ENCODE measurements at places on chromosomes 6 and 20.

DNA sequence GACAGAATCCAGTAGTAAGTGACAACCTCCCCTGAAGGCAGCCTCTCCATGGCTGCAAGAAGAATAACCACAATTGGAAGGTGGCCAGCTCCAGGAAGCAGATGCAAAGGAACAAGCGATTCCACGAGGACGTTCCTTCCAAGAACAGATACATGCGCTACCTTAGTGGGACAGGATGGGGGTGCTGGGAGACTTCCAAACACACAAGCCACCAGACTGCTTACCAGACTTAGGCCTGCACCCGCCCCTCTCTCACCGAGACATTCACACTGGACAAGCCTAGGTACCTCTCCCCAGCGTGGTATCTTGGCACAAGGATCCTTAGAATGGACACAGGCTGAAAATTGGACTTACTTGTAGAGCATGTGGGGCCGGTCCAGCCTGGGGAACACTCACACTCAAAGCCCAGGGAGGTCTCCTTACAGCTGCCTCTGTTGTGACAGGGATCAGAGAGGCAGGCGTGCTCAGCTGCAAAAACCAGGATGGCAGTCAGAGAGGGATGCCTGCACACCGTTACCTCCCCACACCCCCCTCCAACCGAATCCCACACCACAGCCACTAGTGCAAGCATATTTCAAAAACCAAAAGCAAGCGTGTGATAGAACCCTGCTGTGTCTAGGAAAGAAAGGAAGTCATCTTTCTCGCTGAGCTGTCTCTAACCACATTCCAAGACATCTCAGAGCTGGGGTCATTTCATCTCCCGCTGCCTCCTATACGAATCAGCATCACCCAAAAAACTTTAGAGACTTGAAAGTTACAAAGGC is 22.4 kb downstream of the JAG1 start:
- no peak for ATAC-seq

GRCh38 chr6:35287671-35288396 is 9.8 kb upstream of the DEF6 start:
- ATAC-seq: no peak

DNA sequence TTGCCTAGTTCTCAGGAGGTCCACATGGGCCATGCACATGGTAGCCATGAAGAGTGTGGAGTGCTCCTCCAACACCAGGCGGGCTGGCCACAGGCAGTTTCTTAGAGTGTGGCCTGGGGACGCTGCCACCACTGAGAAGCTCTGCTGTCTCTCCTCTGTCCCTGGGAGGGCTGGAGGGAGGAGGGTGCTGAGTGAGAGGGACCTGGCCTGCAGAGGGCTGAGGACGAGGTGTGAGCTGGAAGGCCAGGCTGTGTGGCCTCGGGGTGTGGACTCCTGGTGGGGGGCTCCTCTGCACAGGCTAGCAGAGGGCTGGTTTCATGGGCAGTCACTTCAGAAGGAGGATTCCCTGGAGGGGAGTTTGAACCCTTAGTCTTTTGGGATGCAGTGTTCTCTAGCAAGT is 39.7 kb downstream of the SYNJ2 start:
- ATAC-seq: no peak

DNA sequence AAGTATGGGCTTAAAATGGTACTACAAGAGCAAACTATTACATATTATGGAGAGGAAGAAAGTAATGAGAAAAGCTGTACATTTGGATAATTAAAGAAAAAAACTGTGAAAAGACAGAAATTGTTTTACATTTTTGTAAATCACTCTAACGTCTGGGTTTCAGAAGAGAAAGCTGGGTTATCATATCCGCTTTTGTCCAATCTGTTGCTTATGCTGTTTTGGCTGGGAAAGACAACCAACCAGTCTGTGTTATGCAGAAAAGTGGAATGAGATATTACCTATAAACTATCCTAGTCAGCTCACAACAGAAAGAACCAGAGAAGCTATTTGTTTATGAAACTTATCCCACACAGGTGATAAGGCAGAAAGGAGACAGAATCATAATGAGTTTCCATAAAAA is 32.4 kb downstream of the REV3L start:
- ATAC-seq: no peak

GRCh38 chr6:151060766-151061531 is 178.8 kb upstream of the AKAP12 start:
- ATAC-seq: no peak

- no peak for ATAC-seq
Observed at GRCh38 chr6:87858440-87858839, 156.4 kb upstream of the AKIRIN2 start.

- no peak for ATAC-seq
Observed at GRCh38 chr6:163793011-163793983, 378.8 kb downstream of the QKI start.

DNA sequence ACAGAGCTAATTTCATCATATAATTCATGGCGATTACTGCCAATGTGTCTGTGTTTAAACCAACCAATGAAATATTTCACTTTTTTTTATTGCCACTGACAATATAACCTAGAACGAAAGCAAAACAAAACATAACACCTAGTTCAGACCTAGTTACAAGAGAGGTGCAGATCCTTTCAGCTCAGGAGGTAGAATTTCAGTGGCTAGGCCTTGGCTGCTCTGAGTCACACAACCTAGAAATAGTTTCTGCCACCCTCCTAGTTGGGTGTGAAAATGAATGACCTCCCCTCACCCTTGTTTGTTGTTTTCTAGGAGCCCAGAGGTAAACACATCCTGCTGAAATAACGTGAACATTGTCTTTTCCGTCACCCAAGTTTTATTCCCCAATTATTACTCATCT is 356.3 kb downstream of the HTR1B start:
- no peak for ATAC-seq

- no peak for ATAC-seq
Observed at GRCh38 chr20:35048739-35049138, 43.9 kb downstream of the TRPC4AP start.

GRCh38 chr6:44428682-44429081 is 41.2 kb downstream of the CDC5L start:
- ATAC-seq: no peak

DNA sequence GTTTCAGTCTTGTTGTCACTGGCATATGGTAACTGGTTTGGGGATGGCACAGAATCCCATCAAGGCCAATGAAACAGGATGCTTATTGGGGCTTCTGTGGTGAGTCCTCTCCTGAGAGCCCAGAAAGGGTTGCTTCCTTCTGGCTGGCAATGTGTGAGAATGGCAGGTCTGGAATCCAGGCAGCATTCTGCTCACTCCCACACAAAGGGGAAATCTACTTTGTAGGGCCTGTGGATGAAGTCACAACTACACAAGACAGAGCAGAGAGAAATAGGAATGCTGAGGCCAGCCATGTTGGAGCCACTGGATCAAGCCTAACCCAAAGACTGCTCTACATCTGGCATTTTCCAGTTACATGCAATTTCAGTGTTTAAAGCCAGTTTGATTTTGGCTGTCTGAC is 15.7 kb downstream of the PLAGL2 start:
- no peak for ATAC-seq

GRCh38 chr6:31317036-31317435 is 39.9 kb downstream of the HLA-B start:
- ATAC-seq: no peak

DNA sequence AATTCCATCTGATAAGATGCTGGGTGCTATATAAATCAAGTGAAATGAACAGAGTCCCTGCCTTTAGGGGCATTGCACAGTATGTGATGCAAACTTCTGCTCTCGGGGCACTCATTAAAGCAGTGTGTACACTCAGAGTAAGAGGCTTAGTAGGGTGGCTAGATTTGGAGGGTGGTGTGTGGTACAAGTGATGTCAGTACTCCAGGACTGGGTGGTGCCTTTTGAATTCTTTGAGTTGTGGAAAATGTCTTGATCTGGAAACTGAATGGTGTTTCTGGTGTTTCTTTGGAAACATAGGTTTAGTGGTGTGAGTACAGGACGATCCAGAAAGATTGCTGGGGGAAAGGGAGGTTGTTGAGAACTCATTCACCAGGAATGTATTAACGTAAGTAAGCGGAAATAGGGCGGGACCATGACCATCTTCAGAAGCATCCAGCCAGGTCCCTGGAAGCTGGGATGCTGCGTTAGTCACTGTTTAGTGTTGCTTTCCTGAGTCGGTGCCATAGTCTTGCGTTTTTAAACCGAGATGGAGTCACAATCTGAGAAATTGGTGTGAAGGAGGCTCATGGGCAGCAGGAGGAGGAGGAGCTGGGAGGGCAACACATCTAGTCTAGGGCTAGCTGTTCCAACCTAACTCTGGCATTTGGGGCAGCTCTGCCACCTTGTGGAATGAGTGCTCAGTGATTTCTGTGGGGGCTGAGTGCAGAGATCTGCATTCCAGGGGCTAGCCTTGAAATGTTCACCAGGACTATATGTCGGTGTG is 70.3 kb downstream of the SCAND1 start:
- peak; percentile 86 for ATAC-seq

DNA sequence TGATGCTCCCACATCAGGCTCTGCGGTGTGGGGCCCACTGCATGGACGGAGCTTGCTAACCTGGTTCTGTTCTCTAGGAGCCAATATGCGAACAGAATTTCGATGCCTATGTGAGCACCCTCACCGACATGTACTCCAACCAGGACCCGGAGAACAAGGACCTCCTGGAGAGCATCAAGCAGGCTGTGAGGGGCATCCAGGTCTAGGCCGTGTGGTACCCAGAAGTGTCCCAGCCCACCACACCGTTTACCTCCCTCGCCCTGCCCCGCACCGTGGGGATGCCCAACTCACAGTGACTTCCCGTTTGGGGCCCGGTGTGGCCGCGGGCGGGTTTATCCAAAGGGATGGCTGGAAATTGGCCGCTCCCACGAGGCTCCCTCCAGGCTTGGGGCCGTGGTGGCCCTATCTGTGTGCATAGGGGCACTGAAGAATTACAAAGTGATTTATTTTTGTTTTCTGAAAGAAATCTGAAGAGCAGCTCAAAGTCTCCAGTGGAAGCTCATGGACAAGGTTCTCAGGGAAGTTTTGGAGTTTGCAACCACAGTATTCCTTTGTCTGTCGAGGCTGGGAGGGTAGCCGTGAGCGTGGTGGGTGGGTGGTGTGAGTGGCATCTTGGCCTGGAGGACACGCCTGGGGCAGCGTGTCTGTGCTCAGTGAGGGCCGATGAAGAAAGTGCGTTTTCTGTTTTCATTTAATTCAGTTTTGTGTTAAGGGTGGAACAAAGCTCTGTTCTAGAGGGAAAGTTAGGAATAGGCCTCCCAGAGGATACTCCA is 15.1 kb upstream of the PCMTD2 start:
- ATAC-seq: no peak

DNA sequence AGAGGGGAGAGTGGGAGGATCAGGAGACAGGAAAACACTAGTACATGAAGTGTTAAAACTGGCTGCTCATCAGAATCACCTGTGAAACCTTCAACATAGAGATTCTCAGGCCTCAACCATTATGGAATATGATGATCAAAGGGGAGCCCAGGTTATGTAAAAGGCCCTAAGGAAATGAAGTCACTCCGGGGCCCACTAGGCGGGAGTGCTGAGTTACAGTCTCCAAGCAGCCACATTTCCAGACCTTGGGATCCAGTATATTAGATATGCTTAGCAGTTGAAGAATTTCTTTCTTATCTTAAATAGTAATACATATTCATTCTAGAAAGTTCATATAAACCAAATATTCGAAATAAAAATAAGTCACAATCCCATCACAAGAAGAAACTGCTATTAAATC is 476.3 kb downstream of the PRKN start:
- no peak for ATAC-seq

DNA sequence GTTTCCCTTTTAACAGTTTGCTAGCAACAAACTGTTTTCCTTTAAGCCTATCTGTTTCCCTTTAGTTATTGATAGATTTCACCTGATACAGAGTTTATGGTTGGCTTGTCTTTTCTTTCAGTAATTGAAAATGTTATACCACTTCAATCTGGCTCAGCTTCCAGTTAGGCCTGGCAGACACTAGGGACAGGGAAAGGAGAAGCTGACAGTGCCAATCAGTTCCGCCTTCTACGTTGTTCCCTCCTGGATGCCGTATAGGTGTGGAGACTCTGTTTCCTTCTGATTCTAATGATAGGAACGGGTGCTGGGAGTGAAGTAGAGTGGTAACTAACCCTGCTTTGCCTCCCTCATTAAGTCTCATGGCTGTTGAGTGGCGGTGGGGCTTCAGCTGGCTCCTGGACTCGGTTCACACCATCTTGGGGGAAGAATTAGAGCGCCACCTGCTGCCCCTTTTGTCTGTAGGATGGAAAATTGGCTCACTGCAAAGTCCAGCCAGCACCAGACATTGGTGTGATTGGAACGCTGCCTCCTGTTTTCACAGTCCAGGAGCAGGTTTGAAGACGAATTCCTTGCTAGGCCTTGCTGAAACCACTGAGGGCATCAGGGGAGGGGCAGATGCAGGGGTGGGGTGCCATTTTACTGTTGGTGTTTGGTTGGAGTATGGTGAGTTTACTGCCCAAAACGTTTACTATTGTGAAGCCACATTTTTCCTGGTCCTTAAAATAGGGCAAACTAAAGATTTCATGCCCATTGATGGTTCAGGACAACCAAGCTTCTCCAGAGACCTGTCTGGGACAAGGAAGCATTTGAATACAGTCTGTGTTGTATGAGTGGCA is 1729.5 kb downstream of the GRIK2 start:
- ATAC-seq: no peak

DNA sequence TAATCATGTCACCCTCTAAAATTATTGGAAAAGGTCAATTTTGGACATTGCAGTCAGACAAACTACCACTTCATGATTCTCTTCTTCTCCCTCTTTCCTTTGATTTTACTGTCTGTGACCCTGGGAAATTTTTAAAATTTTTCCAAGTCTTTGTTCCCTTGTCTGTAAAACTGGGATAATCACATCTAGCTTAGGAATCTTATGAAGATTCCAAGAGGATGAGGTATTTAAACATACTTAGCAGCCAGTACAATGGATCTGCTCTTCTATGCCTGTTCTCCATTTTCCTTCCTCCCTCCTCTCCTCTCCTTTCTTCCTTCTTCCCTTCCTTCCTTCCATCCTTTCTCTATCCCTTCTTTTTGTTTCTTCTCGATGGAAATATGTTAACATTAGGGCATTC is 651.6 kb upstream of the MARCKS start:
- ATAC-seq: no peak

DNA sequence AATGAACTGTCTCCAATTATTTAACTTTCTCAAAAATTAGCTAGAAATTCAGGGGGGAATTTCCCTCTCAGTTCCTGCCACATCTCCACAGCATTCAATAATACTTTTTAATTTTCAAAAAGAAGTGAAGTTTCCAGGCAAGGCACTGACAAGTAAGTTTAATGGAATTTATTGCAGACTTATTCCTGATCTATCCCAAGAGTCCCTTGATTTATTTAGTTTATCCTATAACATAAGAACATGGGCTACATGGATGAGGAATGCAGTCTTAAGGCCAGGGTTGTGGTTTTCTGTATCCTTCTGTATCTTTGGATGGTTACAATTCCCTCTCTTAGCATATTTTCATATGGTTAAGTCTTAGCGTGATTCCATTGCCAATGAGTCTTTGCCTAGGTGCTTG is 126.5 kb downstream of the TSHZ2 start:
- no peak for ATAC-seq

- ATAC-seq: no peak
Observed at GRCh38 chr20:37147250-37147649, 31.9 kb upstream of the RPN2 start.

DNA sequence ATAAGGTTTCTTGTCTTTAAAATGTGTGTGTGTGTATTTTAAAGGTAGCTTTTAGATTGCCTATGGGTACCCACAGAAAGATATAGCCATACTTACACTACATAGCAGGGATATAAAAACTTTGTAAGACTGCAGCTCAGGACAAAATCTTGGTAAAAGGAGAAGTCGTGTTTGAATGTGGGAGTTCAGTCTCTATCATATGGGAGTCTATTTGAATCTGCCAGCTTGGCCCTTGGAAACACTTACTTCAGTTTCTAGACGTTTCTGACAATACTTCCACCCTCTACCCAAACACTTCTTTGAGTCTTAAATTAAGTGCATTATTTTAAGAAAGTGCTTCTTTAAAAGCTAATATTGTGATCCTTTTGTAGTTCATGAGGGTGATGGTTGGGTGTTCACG is 155.7 kb downstream of the CARMIL1 start:
- ATAC-seq: no peak

Data from stimulated activated memory B cell treated with anti-CD40 and anti-IgM and Interleukin-4, amounts not matched to agents 10 μg/mL and 1 μg/mL and 100 μg/mL, for 72 hours (primary cell).